ENCODE measurements at places on chromosomes 16 and 17. TPM values are rescaled to one million over a fixed set of nuclear protein-coding genes. Genes with fewer than 3 reads are reported as not detected.

Gene FOXK2
- 45.9 TPM for total RNA-seq

Gene ABI3
- not detected for total RNA-seq

Gene DNAH9
- 0.62 TPM for total RNA-seq

Gene MYH3
- total RNA-seq: 0.36 TPM

Gene ZDHHC1
- 2.2 TPM for total RNA-seq

Gene CACNG5
- total RNA-seq: not detected

Gene RHBDL1
- total RNA-seq: 0.28 TPM

Gene USH1G
- 0.25 TPM for total RNA-seq

Gene CNTNAP1
- total RNA-seq: 15.1 TPM

Gene TAX1BP3
- 56.7 TPM for total RNA-seq

Gene CWC25
- 15.2 TPM for total RNA-seq

Gene DERL2
- 40.9 TPM for total RNA-seq

Gene TNFRSF13B
- total RNA-seq: not detected

Gene EVPLL
- total RNA-seq: not detected

Gene EPX
- not detected for total RNA-seq

- H3K4me1 ChIP-seq: peaks cover 8% of the 10 kb centered on the region
- H3K27me3 ChIP-seq: no peaks in the 10 kb centered on the region
- H3K36me3 ChIP-seq: no peaks in the 10 kb centered on the region
- H3K4me3 ChIP-seq: no peak overlapping the region
These were observed 330.0 kb upstream of the PMFBP1 start for GRCh38 chr16:72501739-72502593.

DNA sequence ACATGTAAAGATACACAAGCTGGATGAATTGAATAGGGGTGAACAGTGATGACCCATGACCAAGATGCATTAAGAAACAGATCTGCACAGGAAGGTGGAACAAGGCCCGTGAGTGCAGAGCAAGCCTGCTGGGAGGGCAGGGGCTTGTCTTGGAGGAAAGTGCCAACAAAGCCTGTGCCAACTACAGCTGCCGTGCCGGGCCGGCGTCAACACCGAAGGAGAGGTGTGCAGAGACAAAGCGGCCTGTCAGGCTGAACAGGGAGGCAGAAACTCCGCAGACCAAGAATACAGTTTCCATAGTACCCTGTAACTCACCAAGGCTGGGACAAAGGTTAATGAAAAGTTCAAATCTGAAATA is 46.7 kb downstream of the ANKRD11 start:
- H3K4me1 ChIP-seq: peaks cover 49% of the 10 kb centered on the region
- H3K36me3 ChIP-seq: no peaks in the 10 kb centered on the region
- H3K4me3 ChIP-seq: no peak overlapping the region
- H3K27ac ChIP-seq: peak overlapping the region; percentile 54

- H3K27ac ChIP-seq: no peak overlapping the region
- H3K36me3 ChIP-seq: no peaks in the 10 kb centered on the region
- no peak overlapping the region for H3K4me3 ChIP-seq
- DNase-seq: no peak
- H3K4me1 ChIP-seq: peaks cover 6% of the 10 kb centered on the region
These were observed 95.5 kb downstream of the PMP22 start for GRCh38 chr17:15169676-15170075.

GRCh38 chr16:25264597-25264996 is 7.0 kb upstream of the ZKSCAN2 start:
- no peaks in the 10 kb centered on the region for H3K27me3 ChIP-seq
- no peak overlapping the region for H3K27ac ChIP-seq
- H3K36me3 ChIP-seq: no peaks in the 10 kb centered on the region
- peak; percentile 15 for DNase-seq
- no peak overlapping the region for H3K4me3 ChIP-seq

- no peaks in the 10 kb centered on the region for H3K36me3 ChIP-seq
- no peak overlapping the region for H3K27ac ChIP-seq
- H3K27me3 ChIP-seq: no peaks in the 10 kb centered on the region
- no peak overlapping the region for H3K4me3 ChIP-seq
These were observed 8.3 kb downstream of the NME3 start for GRCh38 chr16:1762879-1763520.

- no peaks in the 10 kb centered on the region for H3K36me3 ChIP-seq
- H3K4me3 ChIP-seq: no peak overlapping the region
- H3K4me1 ChIP-seq: peaks cover 27% of the 10 kb centered on the region
- H3K27me3 ChIP-seq: no peaks in the 10 kb centered on the region
- no peak overlapping the region for H3K27ac ChIP-seq
These were observed 24.8 kb downstream of the GINS2 start for GRCh38 chr16:85663891-85664321.

GRCh38 chr17:68389041-68389440 is 68.3 kb downstream of the WIPI1 start:
- DNase-seq: no peak
- no peaks in the 10 kb centered on the region for H3K4me1 ChIP-seq
- no peak overlapping the region for H3K4me3 ChIP-seq
- no peaks in the 10 kb centered on the region for H3K36me3 ChIP-seq
- no peaks in the 10 kb centered on the region for H3K27me3 ChIP-seq

DNA sequence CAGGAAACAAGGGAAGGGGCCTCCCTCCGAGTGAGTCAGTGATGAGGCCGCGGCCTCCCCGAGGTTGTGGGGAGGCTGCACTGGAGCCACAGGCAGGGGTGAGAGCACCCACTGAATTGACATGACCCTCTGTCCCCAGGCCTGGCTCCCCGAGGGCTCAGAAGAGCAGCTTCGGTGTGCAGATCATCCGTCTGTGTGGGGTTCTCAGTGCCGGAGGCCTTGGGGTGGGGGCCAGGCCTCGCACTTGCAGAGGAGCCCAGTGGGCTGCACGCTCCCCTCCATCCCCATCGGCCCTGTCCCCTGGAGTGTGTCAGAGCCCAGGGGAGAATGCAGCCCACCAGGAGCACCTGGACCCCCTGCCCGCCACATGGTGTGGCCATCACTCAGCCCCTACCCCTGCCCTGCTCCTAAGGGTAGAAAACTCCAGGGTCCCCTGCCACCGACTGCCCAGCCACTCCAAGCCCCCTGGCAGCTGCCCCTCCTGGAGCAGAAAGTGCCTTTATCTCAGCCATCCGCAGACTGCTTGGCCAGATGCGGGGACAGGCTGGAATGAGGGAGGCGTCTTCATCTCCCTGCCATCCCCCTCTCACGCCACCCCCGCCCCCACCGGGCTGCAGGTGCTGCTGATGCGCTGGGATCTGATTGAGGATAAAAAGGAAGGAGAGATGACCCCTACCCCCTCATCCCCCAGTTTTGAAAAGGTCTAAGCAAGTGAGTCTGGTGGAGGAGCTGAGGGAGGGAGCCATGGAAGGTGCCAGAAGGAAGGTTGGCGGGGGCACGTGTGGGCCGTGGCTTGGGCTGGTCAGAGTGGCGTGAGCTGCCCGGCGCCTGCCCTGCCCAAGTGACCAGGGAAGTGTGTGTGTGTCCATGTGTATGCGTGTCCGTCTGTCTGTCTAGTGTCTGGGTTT is 358.3 kb downstream of the SEC14L1 start:
- no peak overlapping the region for H3K4me3 ChIP-seq
- H3K27ac ChIP-seq: no peak overlapping the region
- no peaks in the 10 kb centered on the region for H3K27me3 ChIP-seq
- no peaks in the 10 kb centered on the region for H3K36me3 ChIP-seq
- no peak for DNase-seq

- DNase-seq: no peak
- no peak overlapping the region for H3K4me3 ChIP-seq
- no peaks in the 10 kb centered on the region for H3K36me3 ChIP-seq
- peaks cover 7% of the 10 kb centered on the region for H3K27me3 ChIP-seq
- H3K4me1 ChIP-seq: peaks cover 9% of the 10 kb centered on the region
These were observed 35.0 kb downstream of the BCL7C start for GRCh38 chr16:30858829-30859423.

- H3K27ac ChIP-seq: no peak overlapping the region
- H3K4me3 ChIP-seq: no peak overlapping the region
- no peak for DNase-seq
- no peaks in the 10 kb centered on the region for H3K36me3 ChIP-seq
- H3K4me1 ChIP-seq: no peaks in the 10 kb centered on the region
These were observed 66.4 kb upstream of the MPHOSPH6 start for GRCh38 chr16:82236415-82236814.

GRCh38 chr17:73591296-73592078 is 52.8 kb downstream of the SDK2 start:
- H3K27me3 ChIP-seq: no peaks in the 10 kb centered on the region
- H3K4me3 ChIP-seq: no peak overlapping the region
- peaks cover 30% of the 10 kb centered on the region for H3K4me1 ChIP-seq

DNA sequence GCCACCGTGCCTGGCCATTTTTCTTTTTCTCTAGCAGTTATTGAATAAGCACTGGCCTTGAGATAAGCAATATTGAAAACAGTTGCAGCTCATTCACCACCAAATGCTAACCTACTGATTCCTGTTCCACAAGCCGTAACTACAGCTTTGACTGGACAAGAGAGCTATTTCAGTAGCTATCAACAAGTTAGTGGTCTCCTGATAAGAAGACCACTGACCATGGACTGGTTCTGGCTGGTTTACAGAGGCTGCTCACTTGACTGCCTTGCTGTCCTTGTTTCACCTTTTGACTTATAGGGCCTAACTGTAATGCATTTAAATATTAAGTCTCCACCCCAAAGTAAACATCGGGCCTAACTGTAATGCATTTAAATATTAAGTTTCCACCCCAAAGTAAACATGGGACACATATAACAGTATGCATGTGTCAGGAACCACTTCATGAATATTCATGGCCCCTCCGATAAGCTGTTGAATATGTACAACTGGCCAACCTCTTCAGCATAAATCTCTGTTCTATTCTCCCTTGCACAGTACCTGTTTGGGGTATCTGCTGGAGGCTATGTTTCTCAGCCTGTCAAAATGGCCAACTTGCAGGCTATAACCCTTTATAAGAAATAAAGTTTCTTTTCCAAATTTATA is 94.1 kb downstream of the USP32 start:
- no peaks in the 10 kb centered on the region for H3K36me3 ChIP-seq
- no peak for DNase-seq
- no peaks in the 10 kb centered on the region for H3K4me1 ChIP-seq
- no peak overlapping the region for H3K27ac ChIP-seq
- H3K4me3 ChIP-seq: no peak overlapping the region
- H3K27me3 ChIP-seq: no peaks in the 10 kb centered on the region

- H3K36me3 ChIP-seq: no peaks in the 10 kb centered on the region
- H3K27ac ChIP-seq: no peak overlapping the region
- DNase-seq: peak; percentile 90
- no peak overlapping the region for H3K4me3 ChIP-seq
These were observed 3.8 kb upstream of the HAP1 start for GRCh38 chr17:41738077-41738800.

DNA sequence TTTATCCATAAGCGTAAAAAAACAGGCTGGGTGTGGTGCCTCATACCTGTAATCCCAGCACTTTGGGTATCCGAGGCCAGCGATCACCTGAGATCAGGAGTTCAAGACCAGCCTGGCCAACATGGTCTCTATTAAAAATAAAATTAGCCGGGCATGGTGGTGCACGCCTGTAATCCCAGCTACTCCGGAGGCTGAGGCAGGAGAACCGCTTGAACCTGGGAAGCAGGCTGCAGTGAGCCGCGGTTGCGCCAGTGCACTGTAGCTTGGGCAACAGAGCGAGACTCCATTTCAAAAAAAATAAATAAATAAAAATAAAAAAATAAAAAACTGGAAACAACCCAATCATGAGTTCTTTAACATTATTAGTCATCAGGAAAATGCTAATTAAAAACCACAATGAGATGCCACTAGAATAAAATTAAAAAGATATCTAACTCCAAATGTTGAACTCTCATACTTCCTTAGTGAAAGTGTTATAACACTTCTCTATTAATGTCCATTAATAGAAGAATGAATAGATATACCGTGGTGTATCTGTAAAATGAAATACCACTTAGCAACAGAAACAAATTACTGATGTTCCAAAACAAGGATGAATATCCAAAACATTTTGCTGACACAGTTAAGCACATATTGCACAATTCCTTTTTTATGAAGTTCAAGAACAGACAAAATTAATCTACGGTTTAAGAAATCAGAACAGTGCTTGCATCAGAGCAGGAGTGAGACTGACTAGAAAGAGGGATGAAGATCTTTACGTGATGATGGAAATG is 13.1 kb downstream of the MPHOSPH6 start:
- no peaks in the 10 kb centered on the region for H3K27me3 ChIP-seq
- H3K36me3 ChIP-seq: peaks cover 10% of the 10 kb centered on the region
- H3K27ac ChIP-seq: no peak overlapping the region
- H3K4me1 ChIP-seq: no peaks in the 10 kb centered on the region
- no peak overlapping the region for H3K4me3 ChIP-seq

GRCh38 chr17:7839190-7839875 is 5.3 kb downstream of the KDM6B start:
- peak overlapping the region; percentile 71 for H3K4me3 ChIP-seq
- no peaks in the 10 kb centered on the region for H3K27me3 ChIP-seq
- H3K4me1 ChIP-seq: peaks cover 35% of the 10 kb centered on the region
- DNase-seq: no peak

DNA sequence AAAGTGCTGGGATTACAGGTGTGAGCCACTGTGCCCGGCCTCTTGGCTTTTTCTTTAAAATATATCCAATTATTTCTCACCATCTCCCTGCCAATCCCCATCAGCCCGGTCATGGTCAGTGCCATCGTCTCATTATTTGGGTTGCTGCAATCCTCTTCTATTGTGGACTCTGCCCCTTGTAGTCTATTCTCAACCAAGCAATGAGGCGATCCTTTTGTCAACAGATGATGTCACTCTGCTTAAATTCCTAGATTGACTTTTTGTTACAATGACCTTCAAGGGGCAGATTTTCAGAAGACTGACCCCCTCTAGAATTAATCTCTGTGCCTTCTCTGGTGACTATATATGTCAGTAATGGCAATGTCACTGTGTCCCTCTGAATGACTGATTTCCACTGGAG is 384.7 kb downstream of the UTP18 start:
- H3K27me3 ChIP-seq: no peaks in the 10 kb centered on the region
- no peak overlapping the region for H3K4me3 ChIP-seq
- DNase-seq: no peak
- H3K36me3 ChIP-seq: no peaks in the 10 kb centered on the region
- H3K4me1 ChIP-seq: no peaks in the 10 kb centered on the region

GRCh38 chr16:2008631-2009163 is 924 bp downstream of the ZNF598 start:
- no peaks in the 10 kb centered on the region for H3K36me3 ChIP-seq
- H3K4me1 ChIP-seq: peaks cover 17% of the 10 kb centered on the region
- peak overlapping the region; percentile 100 for H3K4me3 ChIP-seq
- no peak overlapping the region for H3K27ac ChIP-seq

DNA sequence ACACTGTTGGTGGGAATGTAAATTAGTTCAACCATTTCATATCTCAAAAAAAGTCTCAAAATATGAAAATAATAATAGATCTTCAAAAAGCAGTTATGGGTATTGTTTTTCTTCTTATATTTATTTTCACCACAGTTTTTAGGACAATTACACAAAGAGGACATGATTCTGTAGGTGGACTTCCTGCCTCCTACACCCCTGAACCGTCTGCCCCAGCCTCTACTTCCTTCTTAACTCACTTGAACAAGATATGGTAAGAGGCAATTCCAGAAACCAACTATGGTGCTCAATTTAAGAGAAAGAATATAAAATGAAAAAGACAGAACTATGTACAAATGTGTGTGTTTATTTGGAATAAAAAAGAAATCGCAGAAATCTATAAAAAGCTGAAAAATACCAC is 74.1 kb upstream of the MON1B start:
- no peak for DNase-seq
- no peak overlapping the region for H3K27ac ChIP-seq
- no peaks in the 10 kb centered on the region for H3K36me3 ChIP-seq
- no peak overlapping the region for H3K4me3 ChIP-seq

GRCh38 chr17:35080536-35080935 is 17.0 kb upstream of the RFFL start:
- H3K27ac ChIP-seq: no peak overlapping the region
- no peak overlapping the region for H3K4me3 ChIP-seq
- H3K4me1 ChIP-seq: peaks cover 13% of the 10 kb centered on the region
- DNase-seq: no peak
- no peaks in the 10 kb centered on the region for H3K27me3 ChIP-seq
- H3K36me3 ChIP-seq: no peaks in the 10 kb centered on the region
